Activated T-cell treated with anti-CD3 and anti-CD28 coated beads for 48 hours (primary cell): ENCODE measurements at places on chromosomes 4 and X.

DNA sequence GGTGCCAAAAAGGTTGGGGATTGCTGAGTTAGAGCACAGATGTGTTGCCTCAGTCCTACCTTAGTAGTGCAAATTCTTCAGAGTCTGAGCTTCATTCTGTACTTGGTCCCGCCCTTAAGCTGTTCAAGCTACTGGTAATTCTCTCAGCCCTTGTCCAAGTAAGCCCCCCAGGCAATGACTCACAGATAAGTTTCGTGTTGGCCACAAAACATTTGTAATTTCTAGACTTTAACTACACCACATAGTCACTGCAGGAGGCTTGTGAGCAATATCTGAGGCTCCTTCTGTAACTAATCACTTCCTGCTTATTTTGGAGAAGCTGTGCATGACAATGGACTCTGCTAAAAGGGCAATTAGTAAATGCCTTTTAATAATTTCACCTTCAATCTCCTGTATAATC lies 1420.5 kb downstream of the PCDH7 start:
- no peak for DNase-seq

GRCh38 chr4:3075652-3075981 lies 1.1 kb downstream of the HTT start:
- DNase-seq, result no peak

DNA sequence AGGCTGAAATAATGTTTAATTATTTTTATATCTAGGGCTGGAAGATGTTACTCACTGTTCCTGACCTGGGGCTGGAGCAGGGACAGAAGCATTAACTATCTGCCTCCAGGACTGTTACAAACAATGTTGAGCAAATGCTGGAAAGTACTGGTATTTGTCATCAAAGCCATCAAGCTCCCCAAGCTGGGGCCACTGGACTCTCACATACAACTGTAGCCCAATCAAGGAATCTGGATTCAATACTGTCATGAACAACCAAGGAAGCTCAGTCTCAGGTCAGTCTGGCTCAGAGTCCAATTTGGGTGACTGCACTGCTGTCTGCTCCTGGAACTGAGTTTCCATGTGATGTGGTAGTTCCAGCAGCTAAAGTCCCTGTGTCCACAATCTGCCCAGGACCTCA lies 50.4 kb downstream of the APOO start:
- DNase-seq, result no peak

- no peak for DNase-seq
Observed at GRCh38 chrX:30301963-30302362, 7.2 kb downstream of the NR0B1 start.

DNA sequence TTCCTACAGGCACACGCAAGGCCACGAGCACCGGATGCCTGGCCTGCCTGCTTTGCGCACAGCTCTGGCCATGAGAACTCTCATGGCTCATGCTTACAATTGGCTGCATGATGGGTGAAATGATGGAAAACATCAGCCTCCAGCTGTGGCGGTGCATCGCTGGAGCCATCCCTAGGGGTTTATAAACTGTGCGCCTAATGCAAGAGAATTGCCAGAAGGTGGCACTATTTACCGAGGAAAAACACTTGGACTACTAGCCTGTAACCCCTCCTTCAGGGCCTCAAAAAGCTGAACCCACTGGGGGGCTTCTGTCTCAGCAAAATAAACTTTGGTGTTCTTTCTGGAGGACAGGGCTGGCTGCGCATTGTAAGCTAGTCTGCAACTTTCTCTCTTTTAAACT lies 51.9 kb downstream of the PHKA2 start:
- DNase-seq, result no peak
